Stimulated activated CD4-positive, alpha-beta T cell treated with anti-CD3 and anti-CD28 coated beads, Interleukin-15, amount 100 ng/mL, for 1 hour (primary cell): ENCODE measurements at places on chromosomes 3 and 15.

DNA sequence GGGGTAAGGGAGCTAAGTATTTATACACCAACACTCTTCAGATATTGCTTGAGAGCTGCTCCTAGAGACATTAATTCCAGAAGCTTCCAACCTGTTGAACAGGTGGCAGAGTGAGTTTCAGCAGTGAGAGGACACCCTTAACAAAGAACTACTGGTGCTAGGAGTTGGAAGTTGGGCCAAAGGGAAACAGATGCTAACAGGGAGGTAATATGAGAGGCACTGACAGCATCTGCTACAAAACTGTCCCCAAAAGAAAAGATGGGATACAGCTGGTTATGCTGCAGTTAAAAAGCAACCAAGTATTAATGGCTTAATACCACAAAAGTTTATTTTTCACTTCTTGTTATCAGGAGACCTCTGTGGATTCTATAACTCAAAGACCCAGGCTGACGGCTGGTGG lies 104.5 kb upstream of the SATB1 start:
- no peak for DNase-seq

GRCh38 chr15:20356911-20357480 lies 184.6 kb downstream of the GOLGA6L6 start:
- DNase-seq, result no peak

DNA sequence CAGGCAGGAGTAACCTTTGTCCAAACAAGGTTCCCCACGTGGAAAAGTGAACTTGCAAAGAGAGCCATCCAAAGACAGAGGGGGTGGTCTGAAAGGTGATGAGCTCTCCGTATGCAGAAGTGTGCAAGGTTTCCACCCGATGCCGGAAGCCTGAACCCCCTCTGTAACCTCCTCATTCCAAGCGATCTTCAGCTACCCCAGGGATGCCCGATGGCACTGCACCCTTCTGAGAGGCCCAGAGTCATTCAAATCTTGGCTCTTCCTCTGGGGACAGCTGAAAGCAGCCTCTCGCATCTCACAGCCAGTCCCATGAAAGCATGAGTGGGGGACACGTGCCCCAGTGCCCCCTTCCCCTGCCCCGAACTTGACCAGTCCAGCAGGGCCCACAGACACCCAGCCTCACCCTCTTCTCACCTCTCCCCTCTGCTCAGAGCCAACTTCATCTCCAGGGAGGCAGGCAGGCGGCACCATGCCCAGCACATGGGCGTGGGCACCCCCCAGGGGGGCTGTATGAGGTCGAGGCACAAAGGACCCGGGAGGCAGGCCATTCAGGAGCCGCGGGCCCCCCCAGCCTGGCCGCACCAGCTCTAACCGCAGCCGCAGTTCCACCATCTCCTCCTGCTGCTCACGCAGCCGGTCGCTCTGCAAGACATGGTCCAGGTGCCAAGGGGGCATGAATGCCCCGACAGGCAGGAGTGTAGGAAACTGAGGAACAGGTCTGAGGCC lies 8.7 kb downstream of the KIF7 start:
- no peak for DNase-seq

DNA sequence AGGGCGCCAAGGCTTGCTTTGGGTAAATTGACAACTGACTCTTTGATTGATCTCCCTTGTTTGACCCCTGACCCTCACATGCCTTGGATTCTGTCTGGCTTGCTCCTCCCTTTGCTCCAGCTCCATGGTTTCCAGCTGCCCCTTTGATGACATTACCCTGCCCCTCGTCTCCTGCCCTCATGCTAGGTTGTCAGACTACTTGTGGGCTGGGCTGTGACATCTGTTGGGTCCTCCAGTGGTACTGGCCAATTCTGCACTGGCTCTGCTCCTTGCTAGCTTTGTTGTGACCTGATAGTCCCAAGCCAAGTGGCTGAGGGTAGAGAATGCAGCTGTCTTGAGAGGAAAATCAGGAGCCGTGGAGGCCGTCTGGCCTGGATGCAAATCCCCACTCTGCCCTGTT lies 6.2 kb downstream of the THSD4 start:
- no peak for DNase-seq

DNA sequence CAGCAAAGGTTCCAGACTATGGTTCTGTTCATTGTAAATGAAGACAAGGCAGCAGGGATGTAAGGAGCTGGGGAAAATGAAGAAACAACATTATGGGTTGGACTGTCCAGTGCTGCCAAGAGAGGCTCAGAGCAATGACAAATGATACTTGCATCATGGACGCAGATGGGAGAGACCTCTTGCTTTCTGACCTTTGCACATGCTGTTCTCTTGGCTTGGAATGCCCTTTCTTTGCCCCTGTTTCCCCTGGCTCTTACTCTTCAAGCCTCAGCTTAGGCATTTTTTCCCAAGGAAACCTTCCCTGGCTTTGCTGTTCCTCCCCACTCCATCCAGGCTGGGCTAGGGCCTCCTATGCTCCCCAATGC lies 59.9 kb upstream of the RAD18 start:
- no peak for DNase-seq

- DNase-seq, result no peak
These were observed 334.9 kb downstream of the PTPRG start for GRCh38 chr3:61896251-61896650.

DNA sequence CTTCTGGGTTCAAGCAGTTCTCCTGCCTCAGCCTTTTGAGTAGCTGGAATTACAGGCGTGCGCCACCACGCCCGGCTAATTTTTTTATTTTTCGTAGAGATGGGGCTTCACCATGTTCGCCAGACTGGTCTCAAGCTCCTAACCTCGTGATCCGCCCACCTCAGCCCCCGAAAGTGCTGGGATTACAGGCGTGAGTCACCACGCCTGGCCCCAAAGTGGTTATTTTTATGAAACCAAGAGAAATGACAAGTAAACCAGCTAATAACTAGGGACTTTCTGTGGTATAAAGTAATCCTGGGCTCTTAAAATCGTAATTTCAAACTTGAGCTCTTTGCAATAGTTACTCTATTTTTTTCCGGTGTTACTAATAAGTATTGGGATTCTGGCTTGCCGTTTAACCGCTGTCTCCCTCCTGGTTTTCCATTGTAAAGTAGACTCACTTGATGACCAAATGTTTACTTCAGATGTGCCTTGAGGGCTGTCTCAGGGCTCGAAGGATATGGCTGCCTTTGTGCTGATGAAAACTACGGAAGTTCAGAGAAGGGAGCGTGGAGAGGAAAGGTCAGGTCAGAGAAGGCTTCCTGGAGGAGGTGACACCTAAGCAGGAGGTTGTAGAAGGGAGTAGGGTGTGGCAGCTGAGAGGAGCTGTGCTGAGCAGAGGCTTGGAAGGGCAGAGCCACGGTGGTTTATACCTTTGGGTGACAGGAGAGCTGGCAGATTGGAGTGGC lies 4.2 kb downstream of the ZSCAN2 start:
- DNase-seq, result peak; percentile 38

DNA sequence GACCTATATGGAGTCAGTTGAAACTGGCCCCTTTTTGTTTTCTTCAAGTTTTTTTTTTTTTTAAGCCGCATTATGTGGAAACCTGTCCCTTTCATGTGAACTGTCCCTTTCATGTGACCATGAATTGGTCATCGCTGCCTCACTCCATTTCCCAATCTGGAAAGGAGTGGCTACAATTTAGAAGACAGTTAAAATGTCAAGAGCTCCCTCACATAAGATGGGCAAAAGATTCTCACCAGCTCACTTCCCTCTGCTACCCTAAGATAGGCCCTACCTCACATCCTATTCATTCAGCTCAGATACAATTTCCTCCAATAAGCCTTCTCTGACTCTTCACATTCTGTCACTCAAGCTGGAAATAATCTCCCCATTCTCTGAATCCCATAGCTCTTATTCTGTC lies 111.3 kb upstream of the BCL6 start:
- no peak for DNase-seq

DNA sequence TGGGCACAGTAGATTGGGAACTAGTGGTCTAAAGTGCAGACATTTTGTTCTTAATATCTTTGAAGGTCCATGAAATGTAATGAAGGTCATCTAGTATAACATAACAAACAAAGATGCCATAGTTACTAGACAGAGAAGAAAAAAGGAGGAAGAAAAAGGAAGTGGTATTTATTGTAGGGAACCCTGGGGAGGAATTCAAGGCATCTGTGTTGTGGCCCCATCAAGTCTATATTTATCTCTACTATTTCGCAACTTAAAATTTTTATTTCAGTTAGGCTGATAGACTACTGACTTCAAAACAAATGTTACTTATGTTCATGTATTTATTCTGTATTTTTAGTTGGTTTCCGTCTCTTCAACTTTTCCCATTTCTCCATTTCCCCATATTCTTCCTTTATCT lies 48.9 kb upstream of the ZDHHC23 start:
- DNase-seq, result no peak

DNA sequence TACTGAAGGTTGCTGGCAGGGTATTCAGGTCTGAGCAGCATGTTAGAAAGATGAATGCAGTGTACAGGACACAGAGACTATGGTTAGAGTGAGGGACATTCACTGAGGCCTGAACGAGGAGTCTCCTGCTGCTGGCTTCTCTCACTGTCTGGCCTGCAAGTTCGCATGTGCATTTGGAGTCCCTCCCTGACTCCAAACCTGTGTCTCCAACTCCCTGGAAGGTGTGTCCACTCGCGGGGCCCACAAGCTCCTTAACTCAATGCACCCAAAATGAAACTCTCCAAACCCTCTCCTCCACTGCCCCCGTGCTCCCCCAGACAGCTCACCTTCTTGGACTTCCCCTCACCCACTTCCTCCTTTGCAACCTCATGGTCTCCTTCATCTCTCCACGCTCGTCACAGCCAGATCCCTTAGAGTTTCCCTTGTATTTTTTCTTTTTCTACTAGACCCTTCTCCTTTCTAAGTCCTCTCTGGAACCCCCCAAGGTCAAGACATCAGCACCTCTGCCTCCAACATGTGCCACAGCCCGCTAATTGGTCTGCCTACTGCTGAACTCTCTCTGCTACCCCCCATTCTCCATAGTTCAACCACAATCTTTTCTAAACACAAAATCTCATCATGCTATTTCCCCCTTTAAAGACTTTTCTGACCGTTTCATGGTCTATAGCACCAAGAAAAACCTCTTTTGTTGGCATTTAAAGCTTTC lies 58.3 kb downstream of the HES1 start:
- no peak for DNase-seq

DNA sequence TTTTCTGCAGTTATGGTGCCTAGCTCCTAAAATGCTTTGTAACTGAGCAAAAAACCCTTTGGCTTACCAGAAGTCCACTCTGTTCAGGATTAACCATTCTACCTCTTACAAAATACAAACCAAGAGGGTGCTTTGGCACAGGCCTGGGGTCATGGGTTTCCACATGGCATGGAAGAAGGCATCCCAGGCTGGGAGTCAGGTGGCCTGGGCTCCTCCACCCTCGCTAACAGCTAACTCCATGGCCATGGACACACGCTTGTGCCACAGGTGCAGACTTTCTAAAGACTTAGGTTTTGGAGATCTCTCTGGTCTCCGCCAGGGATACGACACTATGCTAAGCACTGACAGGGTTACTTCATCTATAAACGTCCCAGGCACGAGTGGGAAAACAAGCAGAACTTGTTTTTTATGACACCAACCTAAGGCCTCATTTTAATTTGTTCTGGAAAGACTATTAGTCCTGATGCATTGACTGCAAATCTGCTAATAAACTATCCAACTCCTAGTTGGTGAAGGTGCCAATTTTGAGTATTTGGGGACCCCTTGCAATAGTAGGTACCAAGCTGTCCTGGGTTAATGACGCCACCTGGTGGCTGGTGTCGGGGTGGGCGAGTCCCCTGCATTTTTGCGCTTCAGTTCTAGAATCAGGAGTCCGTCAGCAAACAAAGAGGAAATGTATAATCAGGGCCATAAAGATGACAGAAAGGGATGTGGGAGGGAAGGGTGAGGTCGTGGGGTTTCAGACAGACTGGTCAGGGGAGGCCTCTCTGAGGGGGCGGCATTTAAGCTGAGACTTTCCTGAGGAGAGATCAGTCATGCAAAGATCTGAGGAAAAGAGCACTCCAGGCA lies 10.3 kb upstream of the ALDH1A3 start:
- DNase-seq, result no peak

DNA sequence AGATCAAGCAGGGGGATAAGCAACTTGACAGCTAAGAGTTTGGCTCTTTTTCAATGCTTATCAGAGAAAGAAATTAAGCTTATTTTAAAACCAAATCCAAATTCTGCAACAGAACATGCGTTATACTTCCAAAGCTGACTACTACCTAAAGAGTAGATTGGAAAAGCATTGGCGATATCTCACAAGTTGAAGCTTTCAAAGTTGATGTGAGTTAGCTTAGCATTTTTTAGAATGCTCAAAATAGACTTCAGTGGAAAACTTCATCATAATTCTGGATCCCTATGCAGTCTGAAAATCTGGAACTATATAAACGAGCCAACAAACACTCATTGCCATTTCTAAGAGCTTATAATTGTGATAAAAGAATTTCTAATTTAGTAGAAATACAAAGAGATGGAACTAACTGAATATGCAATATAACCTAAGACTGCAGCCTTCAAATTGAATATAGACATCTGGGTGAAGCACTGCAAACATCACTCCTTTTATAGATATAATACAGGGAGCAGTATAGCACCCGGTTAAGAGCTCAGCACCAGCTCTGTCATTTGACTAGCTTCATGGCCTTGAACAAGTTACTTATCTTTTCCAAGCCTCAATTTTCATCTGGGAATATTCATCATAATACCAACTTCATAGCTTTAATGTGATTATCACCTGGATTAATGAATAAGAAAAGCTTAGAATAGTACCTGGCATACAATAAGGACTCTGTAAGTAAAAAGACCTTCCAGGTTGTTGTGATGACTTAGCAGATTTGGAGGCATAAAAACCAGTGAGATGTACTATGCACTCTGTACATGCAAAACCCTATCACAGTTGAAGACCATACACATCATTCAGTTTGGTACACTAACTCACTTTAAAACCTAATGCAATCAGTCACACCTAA lies 242.7 kb upstream of the TTC14 start:
- DNase-seq, result no peak

- DNase-seq, result no peak
These were observed 23.1 kb upstream of the TRIM71 start for GRCh38 chr3:32794487-32795308.

GRCh38 chr3:127632035-127632820 lies 3.2 kb downstream of the PODXL2 start:
- DNase-seq, result no peak

- DNase-seq, result peak; percentile 68
These were observed at the start of gene PDIA5 for GRCh38 chr3:123066896-123067688. TSS of gene PDIA5 (plus strand) at chr3:123067025. CDS start at chr3:123067165, 140 bp downstream.

DNA sequence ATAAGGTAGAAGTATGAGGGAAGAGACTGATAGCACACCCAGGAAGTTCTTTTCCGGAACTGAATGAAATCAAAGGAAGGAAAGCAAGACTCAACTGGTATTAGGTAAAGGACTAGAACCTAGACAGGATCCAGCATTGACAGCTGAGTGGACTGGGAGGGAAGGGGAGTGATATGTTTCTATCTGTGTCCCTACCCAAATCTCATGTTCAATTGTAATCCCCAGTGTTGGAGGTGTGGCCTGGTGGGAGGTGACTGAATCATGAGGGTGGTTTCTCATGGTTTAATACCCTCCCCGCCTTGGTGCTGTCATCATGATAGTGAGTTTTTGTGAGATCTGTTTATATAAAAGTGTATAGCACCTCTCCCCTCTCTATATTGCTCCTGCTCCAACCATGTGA lies 415.9 kb upstream of the KCNMB2 start:
- DNase-seq, result no peak
